ENCODE measurements at places on chromosomes 2 and 18.
A peak's percentile ranks its signal among the peaks of the same experiment; 100 is the strongest.

GRCh38 chr2:216849987-216850386 is 9.9 kb downstream of the TNP1 start:
- no peak for DNase-seq

- no peak for DNase-seq
These were observed 6.2 kb upstream of the NEU2 start for GRCh38 chr2:233026198-233026813.

DNA sequence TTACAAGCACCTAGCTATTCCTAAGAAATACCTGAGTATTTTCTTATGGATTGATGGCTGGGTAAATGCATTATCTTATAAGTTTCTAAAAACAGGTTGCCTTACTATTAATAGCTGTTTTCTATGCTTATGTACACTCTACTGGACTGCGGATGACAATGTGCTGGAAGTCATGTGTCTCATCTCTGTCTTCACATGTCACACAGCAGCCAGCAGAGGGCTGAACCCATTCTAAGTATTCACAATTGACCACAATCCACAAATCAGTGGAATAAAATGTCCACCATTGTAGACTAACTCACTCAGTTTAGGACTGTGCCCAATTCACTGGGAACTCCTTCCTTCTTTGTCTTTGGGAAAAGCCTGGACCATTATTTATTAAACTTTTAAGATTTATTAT is 371.2 kb downstream of the INSIG2 start:
- DNase-seq: no peak

DNA sequence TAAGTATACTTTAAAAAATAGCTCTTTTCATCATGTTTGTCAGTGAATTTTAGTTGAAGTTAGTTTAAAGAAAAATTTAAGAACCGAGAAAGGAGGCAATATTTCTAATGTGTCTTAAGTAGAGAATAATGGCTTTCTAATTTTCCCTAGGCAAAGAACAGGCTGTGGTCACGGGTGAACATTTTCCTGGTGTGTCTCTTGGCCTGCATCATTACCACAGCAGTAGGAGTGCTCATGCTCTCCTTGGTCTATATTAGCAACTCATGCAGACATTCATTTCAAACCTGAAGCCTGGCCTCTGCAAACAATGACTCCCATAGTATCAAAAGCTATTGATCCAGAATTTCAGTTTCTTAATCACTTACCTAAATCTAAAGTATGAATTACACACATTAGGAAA is 57.4 kb downstream of the C18orf54 start:
- no peak for DNase-seq

- DNase-seq: no peak
These were observed 28.9 kb upstream of the BCL2L11 start for GRCh38 chr2:111091811-111092211.

DNA sequence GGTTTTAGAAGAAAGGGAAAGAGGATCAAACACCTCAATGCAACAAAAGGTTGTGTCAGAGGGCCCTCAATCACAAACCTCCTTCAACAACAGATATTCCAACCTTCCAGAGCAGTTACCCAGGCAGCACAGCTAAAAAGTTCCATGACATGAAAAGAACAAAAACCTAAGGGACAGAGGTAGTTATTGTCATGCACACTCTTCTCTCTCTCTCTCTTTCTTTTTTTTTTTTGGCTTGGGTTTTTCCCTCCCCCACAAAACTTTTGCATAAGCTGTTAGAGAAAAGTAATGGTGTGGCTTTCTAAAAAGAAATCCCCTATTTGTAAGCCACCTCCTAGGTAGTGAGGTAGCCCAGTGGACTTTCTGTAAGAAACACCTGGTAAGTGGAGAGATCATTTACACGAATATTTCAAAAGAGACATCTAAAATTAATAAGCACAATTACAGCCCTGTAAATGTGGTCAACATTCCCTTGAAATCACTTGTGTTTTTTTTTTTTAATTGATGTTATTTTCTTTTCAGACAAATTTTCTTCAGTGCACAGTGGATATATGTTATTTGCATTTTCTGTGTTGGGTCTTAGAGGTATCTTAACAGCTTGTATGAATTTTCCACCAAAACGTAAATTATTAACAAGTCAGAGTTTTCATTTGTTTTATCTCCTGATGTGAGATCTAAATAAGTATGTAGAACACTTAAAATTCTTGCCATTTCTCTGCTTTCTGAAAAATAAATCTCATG is 48.4 kb downstream of the ZEB2 start:
- DNase-seq: peak; percentile 73

DNA sequence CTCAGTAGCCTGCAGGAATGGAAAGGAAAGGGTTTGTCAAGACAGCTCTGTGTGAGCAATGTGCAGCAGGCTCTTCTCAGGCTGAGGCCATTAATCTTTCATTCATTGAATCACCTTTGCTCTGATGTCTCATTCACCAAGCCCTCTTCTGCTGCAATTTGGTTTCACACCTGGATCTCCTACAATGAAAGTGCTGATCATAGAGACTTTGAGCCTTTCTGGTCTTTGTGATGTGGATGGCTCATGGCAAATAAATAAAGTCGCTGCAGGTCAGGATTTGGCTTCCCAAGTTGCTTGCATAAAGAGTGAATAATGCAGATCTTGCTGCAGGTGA is 95.8 kb upstream of the SPRED2 start:
- DNase-seq: no peak

- no peak for DNase-seq
These were observed 41.0 kb upstream of the REEP1 start for GRCh38 chr2:86378469-86378868.

DNA sequence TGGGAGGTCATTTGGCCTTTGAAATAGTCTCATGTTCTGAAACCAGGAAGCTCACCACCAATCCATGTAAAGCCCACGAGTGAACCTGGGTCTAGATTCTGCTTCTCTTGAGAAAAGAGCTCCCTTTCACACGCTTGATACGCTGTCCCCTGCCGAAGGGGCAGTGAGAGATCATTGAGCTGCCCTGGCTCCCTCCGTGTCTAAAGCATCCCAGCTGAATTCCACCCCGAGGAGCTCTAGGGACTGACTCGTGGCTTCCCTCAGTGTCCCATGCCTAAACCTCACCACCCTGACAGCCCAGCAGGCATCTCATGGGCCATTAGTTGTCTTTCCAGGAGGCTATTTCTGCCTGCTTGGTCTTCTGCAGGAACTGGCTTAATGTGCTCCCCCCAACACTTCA is 68.6 kb downstream of the COL6A3 start:
- no peak for DNase-seq

GRCh38 chr18:41244591-41245037 is 710.4 kb upstream of the PIK3C3 start:
- no peak for DNase-seq

DNA sequence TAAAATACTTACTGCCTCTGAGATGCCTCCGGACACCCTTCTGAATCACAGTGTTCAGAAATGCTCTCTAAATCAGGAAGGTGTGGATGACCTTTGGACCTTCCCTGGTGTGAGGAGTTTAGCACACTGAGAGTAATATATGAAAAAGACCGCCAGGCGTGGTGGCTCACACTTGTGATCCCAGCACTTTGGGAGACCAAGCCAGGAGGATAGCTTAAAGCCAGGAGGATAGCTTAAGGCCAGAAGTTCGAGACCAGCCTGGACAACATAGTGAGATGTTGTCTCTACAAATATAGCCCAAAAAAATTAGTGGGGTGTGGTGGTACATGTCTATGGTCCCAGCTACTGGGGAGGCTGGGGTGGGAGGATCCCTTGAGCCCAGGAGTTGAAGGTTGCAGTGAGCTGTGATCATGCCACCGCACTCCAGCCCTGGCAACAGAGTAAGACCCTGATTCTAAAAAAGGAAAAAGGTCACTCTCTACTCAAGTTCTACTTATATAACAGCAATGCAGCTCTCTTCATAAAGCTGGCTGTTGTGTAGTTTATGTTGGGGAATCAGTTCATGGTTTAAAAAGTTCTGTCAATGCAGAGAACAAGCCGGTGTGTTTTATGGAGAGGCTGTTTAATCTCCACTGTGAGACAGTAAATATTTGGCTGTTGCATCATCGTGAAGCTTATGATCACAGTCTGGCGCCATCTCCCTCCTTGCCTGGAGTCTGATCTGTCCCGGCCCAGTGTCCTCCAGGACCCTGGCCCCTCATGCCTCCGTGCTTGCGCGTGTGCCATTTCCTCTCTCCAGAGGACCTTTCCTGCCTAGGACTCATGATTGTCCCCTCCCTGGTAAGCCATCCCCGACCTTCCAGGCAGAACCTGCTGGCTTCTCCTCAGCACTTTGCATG is 184.5 kb downstream of the FAM210A start:
- no peak for DNase-seq

- no peak for DNase-seq
These were observed 68.5 kb downstream of the CTIF start for GRCh38 chr18:48607056-48607984.

GRCh38 chr2:221350616-221351015 is 221.5 kb downstream of the EPHA4 start:
- DNase-seq: no peak

DNA sequence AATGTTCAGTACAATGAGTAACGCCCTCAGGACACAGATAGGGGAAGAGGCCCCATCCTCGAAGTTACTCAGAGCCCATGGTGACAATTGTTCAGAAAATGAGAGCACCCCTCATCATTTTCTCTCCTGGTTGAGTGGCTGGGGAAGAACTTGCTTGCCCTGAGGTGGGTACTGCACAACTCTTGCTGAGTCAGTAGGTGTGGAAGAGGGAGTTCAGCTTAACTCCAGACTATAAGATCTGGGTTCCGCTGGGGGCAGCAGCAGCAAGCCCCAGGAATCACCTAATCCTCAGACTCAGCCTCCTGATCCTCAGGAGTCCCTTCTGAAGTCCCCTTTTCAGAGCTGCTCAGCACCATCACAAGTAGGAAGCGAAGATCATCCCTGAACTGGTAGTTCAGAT is 123.7 kb downstream of the PIEZO2 start:
- no peak for DNase-seq

DNA sequence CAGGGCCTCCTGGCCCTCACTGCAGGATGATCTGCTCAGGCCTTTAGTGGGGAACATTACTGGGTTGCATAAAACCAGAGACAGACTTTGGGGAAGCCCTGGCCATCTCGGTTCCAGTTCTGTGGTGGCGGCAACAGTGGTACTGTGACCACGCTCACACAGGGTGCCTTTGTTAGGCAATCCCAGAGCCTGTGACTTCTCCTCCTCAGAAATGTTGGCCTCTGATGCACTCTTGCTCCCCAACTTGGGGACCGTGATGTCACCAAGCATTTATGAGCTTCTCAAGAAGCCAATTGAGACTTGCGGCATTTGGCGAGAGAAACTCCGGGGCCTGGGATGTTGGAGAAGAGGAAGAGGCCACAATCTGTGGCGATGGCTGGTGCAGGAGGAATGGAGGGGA is 80.9 kb upstream of the PKDCC start:
- DNase-seq: no peak

- DNase-seq: no peak
These were observed 110.1 kb upstream of the SMAD2 start for GRCh38 chr18:48040457-48041110.

DNA sequence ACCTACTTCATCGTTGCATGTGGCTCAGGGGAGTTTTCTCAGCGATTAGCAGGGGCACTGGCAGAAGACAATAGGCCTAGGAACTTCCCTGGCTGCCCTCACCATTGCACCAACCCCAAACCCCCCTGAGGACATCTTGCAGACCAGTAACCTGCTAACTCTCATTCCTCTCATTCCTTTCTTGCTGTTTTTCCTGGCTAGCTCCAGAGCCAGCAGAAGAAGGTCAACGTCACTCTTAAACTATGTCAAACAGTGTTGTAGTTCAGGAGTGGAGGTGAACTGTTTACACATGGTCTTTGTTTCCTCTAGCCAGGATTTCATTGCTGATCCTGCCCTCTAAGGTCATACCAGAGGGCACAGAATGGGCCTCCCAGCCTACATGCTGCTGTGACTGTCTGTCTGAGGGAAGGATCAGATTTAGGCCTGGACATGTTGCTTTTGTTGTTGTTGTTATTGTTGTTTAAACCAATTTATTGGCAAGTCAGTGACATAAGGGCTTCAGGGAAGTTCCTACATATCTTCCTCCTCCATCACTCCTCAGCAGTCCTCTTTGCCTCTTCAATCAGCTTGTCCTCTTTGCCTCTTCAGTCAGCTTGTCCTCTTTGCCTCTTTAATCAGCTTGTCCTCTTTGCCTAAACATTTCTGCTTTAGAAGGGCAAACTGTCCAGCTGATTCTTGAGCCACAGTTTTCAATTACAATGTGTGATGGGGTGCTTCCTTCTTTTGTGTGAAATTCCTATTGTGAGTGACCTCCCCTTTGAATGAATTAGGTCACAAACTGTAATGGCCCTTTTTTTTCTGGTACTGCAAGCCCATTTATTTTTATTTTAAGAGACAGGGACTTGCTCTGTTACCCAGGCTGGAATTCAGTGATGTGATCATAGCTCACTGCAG is 471.9 kb upstream of the TNP1 start:
- DNase-seq: no peak

- no peak for DNase-seq
These were observed 118.1 kb upstream of the CXCR4 start for GRCh38 chr2:136236019-136236418.

DNA sequence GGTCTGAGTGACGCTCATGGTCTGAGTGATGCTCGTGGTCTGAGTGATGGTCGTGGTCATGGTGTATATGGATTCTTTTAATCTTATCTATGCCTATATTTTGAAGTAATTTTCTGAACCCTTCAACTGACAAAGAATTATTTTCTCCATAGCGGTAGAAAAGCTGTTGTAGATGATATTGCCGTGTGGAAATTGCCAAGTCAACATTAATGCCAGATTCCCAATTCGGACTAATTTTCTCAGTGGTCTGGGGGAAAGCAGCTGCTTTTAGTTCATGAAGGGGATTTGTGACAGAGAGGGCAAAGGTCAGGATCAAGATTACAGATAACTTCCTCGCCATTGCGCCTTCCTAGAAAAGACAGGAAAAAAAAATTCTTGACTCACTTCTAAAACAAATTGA is 2.5 kb downstream of the SLC39A6 start:
- no peak for DNase-seq

- DNase-seq: no peak
These were observed 31.8 kb downstream of the GRB14 start for GRCh38 chr2:164589522-164589921.

DNA sequence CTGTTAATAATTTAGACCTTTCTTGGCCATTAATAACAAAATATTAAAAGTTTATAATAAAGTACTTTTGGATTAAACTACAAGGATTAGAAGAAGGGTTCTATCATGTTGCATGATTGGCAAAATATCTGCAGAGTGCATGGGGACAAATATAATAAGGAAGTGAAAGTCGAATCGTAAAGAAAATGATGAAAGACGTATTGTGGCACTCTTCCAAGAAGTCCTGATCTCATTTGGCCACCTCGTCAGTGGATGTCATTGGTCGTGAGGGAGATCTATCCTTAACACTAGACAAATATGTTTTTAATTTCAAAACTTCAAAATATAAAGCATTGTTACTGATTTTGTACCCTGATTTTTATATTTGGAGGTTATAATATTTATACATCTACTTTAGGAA is 197.7 kb upstream of the STON1 start:
- peak; percentile 79 for DNase-seq

DNA sequence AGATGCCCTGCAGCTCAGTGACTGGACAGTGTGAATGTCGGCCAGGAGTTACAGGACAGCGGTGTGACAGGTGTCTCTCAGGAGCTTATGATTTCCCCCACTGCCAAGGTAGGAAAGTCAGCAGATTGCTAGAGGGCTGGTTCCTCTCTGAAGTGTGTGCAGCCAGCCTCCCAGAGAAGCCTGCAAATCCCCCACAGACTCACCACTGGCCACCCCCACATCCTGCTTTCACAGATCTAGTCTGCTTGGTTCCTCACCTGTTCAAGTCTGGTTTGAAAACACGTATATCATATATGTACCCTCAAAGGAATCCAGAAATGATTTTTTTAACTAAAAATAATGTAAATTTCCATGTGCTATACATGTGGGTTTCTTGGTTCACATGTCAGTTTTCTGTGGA is 121.1 kb downstream of the LAMA3 start:
- DNase-seq: no peak
